ENCODE measurements at places on chromosomes 11 and 22.

DNA sequence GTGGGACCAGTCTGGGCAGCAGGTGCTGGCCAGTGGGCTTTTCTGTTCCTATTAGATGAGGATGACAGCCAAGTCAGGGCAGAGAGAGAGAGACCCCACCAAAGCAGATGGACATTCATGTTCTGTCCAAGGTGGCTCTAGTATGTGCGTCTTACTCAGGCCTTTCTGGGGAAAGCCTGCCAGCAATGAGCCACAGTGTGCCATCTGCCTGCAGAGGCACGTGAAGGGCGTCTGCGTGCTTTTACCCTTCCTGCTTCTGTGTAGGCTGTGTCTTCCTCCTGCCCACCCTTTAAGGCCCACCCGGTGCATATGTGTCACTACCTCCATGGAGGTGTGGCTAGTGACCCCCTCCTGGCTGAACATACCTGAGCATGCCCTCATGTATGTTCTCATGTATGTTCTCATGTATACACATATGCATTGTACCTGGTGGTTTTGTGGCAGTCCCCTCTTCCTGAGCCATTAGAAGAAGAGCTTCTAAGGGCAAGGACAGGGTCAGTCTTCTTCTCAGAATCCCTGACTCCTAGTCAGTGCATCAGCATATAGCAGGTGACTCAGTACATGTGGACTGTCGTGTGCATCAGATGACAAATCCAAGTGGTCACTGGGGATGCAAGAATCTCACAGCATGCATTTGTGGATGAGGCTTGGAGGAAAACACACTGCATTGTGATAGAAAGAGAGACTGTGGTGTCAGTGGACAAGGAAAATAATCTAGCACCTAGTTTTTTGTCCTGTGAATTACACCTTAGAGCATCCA is 90.4 kb upstream of the YWHAH start:
- no peak for DNase-seq

- no peak for DNase-seq
Observed at GRCh38 chr11:92663539-92663938, 305.9 kb upstream of the MTNR1B start.

- DNase-seq: no peak
Observed at GRCh38 chr11:4560467-4560866, 15.5 kb downstream of the OR52M1 start.

DNA sequence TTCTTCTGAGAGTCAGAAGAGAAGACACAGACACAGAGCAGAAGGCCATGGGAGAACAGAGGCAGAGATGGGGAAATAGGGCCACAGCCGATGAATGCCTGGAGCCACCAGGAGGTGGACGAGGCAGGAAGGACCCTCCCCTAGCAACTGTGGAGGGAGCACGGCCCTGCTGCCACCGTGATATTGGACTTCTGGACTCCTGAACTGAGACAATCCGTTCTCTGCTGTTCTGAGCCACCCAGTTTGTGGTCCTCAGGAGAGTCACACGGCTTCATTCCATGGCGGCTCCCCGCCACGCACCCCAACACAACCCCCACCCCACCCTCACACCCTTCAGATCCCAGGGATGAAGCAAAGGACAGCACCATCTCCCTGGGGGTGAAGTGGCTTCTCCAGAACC is 338.1 kb downstream of the CTTN start:
- no peak for DNase-seq

- DNase-seq: no peak
Observed at GRCh38 chr22:36336246-36337182, 51.3 kb downstream of the MYH9 start.

GRCh38 chr11:45665933-45666647 is 668 bp upstream of the CHST1 start:
- no peak for DNase-seq

- no peak for DNase-seq
Observed at GRCh38 chr22:44521326-44522074, 23.5 kb upstream of the RTL6 start.

- peak; percentile 62 for DNase-seq
Observed at GRCh38 chr22:44931077-44931540, 78.7 kb downstream of the PHF21B start.

DNA sequence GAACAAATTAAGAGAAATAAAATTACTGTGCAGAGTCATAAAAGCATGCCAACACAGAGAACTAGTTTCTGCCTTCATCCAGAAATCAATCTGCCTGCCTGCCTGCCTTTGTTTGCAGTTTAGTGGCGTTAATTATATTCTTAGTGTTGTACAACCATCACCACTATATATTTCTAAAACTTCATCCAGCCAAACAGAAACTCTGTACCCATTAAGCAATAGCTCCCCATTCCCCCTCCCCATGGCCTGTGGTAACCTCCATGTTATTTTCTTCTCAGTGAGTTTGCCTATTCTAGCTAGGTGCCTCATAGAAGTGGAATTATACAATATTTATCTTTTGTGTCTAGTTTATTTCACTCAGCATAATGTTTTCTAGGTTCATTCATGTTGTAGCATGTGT is 183.2 kb upstream of the TBCEL start:
- DNase-seq: no peak

DNA sequence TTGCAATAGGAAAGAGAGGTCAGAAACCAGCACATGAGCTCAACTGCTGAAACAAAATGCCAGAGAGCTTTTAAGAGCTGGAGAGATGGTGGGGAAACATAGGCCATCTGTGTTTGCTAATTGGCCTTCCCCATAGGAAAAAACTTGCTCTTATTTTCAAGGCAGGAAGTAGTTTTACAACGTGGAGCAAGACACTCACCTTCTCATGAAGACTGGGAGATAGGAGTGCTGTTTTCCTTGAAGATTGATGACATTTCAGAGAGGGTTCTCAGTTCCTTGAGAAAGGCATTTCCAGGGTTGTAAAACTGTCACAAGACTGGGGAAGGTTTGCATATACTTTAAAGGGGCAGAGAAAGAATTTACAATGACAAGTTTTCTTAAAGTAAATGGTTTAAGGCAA is 586.3 kb upstream of the RAG2 start:
- no peak for DNase-seq

DNA sequence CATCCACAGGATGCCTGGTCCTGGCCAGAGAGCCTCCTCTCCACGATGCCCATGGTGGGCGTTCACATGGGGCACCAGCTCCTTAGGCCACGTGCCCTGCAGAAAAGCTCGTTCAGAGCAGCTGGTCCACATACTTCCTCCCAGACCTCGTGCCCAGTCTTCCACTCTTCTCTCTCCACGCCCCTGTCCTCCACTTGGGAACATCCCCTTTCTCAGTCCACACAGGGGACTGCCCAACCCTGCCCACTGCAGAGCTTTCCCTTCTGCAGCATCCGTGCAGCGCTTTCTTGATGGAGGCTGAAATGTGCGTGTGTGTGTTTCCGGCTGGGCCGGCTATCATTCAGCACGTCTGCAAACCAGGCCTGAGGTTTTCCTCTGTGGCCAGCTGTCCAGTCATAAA is 11.3 kb downstream of the TPCN2 start:
- DNase-seq: no peak

- no peak for DNase-seq
Observed at GRCh38 chr11:20388096-20389055, 860 bp downstream of the PRMT3 start.

GRCh38 chr22:23570681-23571080 is 9.4 kb downstream of the IGLL1 start:
- no peak for DNase-seq

- DNase-seq: no peak
Observed at GRCh38 chr11:24754406-24754805, 257.6 kb downstream of the LUZP2 start.

DNA sequence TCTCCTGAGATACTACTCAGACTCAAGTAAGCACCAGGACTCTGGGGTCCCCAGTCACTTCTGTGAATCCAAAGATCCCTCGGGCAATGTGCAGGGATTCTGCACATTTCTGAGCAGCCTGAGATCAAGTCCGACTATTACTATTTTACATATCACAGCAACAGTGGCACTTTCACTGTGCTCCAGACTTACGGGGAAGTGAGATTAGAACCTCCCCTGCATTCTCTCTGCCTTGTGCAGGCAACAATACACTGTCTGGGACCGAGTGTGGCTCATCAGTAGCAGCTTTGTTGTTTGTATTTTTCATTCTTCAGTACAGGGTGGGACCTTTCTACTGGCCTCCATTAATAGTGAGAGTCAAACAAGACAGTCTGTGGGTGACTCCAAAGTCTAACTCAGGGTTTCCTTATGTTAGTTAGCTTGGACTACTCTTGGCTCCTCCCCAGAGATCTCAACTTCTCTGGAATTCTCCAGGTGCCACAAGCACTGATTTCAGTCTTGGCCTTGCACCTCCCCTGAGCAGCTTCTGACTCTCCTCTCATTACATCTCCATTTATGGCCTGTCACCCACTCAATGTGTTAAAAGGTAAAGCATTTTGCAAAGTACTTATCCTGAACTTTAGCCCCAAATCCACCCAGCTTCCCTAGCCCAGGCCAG is 76.2 kb upstream of the TOP3B start:
- DNase-seq: no peak

DNA sequence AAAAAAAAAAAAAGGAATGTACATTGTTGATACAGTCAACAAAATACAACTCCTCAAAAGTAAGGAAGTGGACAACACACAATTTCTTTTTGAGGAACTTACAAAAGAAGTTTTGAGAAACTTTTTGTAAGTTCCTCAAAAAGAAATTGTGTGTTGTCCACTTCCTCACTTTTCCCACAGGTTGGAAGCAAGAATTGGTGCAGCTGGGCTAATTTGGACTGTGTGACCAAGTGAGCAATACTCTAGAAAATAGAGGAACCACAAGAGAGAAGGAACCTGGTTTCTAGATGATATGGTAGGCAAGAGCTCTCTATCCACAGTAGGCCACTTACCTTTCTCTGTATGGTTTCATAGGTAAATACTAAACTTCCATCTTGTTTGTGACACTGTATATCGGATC is 1053.8 kb downstream of the LRRC4C start:
- DNase-seq: no peak

DNA sequence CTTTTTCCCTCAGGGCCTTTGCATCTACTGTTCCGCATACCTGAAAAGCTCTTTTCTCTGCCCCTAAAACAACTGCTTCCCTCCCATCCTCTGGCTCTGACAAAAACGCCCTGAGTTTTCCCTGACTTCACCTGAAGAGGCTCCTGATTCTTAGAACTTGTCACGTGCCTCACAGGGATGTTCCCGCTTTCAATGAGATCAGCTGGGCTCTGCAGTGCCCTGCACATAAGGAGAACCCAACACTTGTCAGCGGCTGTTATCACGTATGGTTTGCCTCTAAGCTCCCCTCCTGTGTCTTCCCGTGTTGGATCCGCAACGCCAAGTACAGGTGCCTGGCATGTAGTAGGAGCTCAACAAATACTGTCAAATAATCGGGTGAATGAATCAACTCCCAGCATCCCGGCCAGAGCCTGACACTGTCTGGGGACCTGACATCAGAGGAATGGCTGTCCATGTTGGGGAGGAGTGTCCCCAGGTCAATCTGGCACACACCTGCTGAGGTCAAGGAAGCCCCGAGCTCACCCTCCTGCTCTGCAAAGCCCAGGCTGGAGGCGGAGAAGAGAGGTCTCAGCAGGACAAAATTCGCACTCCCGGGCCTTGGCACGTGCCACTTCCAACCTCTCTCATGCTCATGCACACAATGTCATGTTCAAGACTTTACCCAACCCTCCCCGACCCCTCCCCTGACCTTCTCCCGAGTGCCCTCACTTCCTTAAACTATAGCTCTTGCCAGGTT is 4.2 kb upstream of the GRK2 start:
- no peak for DNase-seq

GRCh38 chr22:38072322-38073149 is 11.4 kb downstream of the SLC16A8 start:
- no peak for DNase-seq

- no peak for DNase-seq
Observed at GRCh38 chr11:40746282-40746681, 713.2 kb downstream of the LRRC4C start.

DNA sequence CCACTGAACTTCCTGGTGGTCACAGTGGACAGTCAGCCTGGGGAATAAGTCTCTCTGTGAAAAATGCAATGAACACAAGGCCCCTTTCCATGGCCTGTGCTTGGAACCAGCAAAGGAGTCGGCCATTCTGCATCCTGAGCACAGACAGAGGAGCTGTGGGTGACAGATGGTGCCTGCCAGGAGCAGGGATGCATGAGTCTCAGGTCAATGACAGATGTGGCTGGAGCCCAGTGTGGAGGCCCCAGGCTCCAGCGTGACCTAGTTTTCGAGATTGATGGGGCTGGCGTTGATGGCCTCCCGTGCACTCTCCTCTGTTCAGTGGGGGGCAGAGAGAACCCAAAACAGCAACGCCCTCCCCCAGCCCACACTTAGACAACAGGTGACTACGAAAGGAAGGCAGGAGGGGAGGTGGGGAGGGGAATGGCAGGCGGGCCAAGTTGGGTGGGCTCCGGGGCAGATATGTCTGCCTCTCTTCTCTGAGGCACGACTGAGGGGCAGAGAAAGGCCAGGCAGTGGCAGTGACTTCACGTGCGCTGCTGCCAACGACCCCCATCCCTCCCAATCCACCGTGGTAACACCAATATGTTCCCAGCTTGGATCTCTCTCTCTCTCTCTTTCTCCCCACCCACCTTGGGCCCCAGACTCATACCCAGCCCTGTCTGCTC is 34.4 kb upstream of the CD5 start:
- DNase-seq: no peak

- DNase-seq: peak; percentile 49
Observed at GRCh38 chr22:27472975-27473374, 328.6 kb downstream of the MN1 start.

DNA sequence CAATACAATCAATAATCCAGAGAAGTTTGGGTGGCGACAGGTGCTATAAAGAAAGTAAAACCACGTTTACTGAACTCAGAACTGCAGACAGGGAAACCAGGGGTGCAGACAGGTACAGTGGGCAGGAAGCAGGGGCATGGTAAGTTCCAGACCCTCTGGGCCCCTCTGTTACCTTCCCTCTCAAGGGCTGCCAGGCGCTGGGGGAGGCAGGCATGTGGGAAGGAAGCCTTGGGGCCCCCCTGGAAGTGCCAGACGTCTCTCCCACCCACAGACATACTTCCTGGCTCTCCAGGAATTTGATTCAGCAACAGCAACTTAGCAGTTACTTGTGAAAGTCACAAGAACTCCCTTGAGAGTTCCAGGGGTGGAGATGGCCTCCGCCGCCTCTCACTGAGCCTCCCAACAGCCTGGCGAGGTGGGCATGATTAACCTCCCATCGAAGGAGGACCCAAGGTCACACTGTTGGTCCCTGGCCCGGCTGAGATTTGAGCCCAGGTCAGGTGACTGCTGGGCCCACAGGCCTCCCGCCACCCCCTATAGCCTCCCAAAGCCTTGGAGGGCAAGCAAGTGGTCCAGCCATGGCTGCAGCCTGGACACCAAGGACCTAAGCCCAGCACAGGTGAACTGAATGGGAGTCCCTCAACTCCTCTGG is 14.1 kb upstream of the TSKU start:
- no peak for DNase-seq

GRCh38 chr11:61817471-61818202 is 834 bp upstream of the FADS1 start:
- DNase-seq: no peak

DNA sequence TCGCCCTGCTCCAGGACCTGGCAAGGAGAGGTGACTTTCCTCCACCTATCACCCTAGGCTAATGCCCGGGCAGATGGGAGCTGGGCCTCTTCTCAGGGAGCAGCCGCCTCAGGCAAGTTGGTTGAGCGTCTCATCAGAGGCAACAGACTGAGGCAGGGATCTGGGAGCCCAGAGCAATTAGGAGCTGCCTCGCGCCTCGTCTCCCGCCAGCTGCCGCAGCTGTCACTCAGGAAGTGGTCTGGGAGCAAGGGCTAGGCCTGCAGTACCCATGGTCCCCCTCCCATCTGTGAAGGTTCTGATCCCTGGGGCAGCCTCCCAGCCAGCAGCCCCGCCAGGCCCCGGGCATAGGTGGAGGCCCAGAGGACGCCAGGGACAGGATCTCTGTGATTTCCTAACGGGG is 4.6 kb upstream of the CABP7 start:
- no peak for DNase-seq

- no peak for DNase-seq
Observed at GRCh38 chr11:117816151-117816741, 8.3 kb downstream of the FXYD2 start.
